ENCODE measurements at places on chromosomes 3 and 15. TPM values are rescaled to one million over a fixed set of nuclear protein-coding genes. Genes with fewer than 3 reads are reported as not detected.

RTP1 gene
- total RNA-seq: not detected

ACSBG1 gene
- total RNA-seq: not detected

TGM4 gene
- total RNA-seq: not detected

GNB5 gene
- total RNA-seq: 35.0 TPM

GALNT15 gene
- 9.4 TPM for total RNA-seq

PLA2G4E gene
- not detected for total RNA-seq

THSD4 gene
- total RNA-seq: 52.7 TPM

HHLA2 gene
- not detected for total RNA-seq

RTP2 gene
- not detected for total RNA-seq

SCN11A gene
- under 0.01 TPM for total RNA-seq

LMAN1L gene
- not detected for total RNA-seq

ISL2 gene
- total RNA-seq: 0.12 TPM

ADGRG7 gene
- total RNA-seq: not detected

AP3B2 gene
- 1.6 TPM for total RNA-seq

GPR87 gene
- 0.16 TPM for total RNA-seq

LIPC gene
- total RNA-seq: 1.6 TPM

COL8A1 gene
- total RNA-seq: 726 TPM

GOLGA8J gene
- total RNA-seq: not detected

CPB1 gene
- 1.6 TPM for total RNA-seq
